ENCODE measurements at places on chromosomes 1 and 21. TPM values are rescaled to one million over a fixed set of nuclear protein-coding genes. Genes with fewer than 3 reads are reported as not detected.

C1orf115 gene
- 4.6 TPM for total RNA-seq

PLXNA2 gene
- total RNA-seq, result 3.0 TPM

CFAP126 gene
- total RNA-seq, result not detected

KCNJ9 gene
- total RNA-seq, result not detected

GPR61 gene
- total RNA-seq, result not detected

ORC1 gene
- total RNA-seq, result 20.5 TPM

AVPR1B gene
- not detected for total RNA-seq

GPR25 gene
- total RNA-seq, result not detected

DNAI4 gene
- 1.3 TPM for total RNA-seq

OR2AK2 gene
- total RNA-seq, result not detected

EPHA10 gene
- 1.3 TPM for total RNA-seq

SPAG17 gene
- not detected for total RNA-seq

S100A7 gene
- not detected for total RNA-seq

KDM5B gene
- total RNA-seq, result 19.2 TPM

PTGFR gene
- total RNA-seq, result not detected

Measured in A549 treated with Hydrocortisone at 1 μM for 4 hours (cell line).